ENCODE measurements at places on chromosomes 12 and 14.

DNA sequence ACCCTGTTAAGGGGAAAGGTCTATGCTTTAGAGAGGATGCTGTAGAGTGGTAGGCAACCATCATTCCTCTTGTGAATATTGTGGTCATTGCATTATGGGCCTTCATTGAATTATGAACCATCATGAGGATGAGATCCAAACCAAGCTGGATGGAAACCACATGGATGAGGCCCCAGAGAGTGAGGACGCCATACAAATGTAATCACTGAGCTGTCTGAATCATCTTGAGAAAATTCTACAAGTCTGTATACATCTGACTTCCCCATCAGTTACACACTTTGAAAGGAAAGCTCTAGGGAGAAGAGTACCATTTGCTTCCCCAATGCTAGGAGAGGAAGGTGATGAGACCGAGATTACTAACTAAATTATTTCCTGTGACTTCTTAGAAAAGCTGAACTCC is 172.9 kb downstream of the CACNA1C start:
- DNase-seq, result no peak

DNA sequence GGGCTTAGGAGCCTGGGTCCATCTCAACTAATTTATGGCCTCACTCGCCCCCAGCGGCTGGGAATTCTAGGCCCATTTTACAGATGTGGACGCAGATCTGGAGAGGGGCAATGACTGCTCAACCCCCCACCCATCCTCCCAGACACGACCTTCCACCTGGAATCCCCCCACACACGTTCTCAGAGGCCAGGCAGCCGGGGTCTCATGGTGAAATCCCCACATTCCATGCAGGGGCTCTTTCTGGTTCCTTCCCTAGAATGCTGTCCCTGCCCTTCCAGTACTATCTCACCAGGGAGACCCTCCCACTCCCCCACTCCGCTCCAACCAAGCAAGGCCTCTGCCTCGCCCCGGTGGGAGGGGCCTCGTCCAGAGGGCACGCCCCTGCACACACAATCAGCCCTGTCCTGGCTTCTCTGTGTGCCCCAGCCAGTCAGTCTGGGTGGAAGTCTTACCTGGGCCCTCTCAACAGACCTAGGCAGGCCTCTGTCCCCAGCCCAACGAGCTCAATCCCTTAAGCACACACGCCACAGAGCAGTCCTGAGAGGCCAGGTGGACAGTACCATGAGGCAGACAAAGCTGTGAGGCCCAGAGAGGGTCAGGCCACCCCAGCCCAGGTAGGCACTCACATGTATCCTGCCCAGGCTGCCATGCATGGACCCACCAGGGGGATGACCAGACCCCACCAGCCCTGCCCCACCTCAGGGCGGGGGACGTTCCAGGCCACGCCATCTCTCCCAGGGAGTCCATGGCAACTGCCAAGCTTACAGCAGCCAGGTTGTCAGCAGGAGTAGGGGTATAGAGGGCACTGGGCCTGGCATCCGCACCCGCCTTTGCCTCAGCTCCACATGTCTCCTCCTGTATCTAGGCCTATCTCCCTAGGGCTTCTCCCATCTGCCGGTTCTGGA is 1.3 kb upstream of the ANKRD9 start:
- DNase-seq, result no peak

GRCh38 chr14:77554207-77554606 is 55.6 kb upstream of the ISM2 start:
- DNase-seq, result no peak

DNA sequence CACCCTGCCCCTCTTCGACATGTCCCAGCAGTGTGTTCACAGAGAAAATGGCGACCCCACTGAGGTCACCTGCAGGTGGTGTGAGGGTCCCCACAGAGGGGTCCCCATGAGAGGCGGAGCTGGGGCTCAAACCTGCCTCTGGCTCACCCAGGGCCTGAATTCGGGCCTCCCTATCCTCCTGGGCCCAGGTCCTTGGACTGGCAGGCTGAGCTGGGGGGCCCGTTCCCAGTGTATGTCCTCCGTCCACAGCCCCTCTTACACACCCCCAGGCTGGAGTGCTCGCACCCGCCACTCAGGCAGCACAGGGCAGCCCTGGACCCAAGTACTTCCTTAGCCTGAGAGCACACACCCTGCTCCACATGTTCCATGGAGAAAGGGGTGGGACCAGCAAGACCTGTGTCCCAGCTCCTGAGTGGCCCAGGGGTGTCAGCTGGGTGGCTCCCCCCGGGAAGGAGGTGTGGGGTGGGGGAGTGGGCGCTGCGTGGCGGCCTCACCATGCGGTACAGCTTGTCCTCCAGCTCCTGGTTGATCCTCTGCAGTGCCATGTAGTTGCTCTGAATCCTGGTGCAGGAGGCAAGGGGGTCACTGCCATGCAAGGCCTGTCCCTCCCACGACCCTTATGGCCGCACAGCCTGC is 42.6 kb downstream of the BEGAIN start:
- DNase-seq, result no peak

- no peak for DNase-seq
Observed at GRCh38 chr12:3279415-3279780, 202.2 kb downstream of the TSPAN9 start.

- no peak for DNase-seq
Observed at GRCh38 chr12:9364224-9365176, 156.3 kb upstream of the PZP start.

DNA sequence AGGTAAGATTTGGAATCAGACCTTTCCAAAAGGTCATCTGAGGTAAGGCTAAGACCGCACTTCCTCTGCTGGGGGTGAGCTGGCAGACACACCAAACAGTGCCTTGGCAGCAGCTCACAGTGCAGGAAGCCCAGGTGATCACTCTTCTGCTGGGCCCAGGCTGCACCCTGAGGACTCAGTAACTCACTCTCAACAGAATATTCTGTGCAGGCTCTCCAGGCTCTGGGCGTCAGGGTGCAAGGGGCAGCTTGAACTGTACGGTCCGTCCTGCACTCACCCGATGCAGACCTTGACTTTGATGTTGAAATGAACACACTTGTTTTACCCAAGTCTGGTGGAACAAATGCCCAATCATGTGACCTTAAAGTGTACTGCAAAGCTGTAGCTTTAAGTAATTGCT is 6.0 kb downstream of the ALKBH2 start:
- DNase-seq, result no peak

DNA sequence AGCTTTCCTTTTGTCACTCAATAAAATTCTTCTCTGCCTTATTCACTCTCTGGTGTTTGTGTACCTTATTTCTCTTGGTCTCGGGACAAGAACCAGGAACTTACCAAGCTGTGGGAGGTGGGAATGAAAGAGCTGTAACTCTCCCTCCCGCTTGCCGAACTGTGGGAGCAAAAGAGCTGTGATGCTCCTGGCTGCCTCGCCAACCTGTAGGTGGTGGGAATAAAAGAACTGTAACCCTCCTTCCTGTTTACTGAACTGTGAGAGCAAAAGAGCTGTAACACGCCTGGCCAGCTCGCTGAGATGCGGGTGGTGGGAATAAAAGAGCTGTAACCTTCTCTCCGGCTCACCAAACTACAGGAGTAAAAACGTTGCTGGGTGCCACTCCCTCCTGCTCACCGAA is 314.1 kb upstream of the LRIG3 start:
- DNase-seq, result no peak

- DNase-seq, result no peak
Observed at GRCh38 chr12:63450816-63451215, 217.5 kb downstream of the DPY19L2 start.

- no peak for DNase-seq
Observed at GRCh38 chr12:26520869-26521268, 312.1 kb downstream of the ITPR2 start.

GRCh38 chr12:76547526-76547925 is 12.0 kb downstream of the OSBPL8 start:
- no peak for DNase-seq

GRCh38 chr14:53231171-53231570 is 78.0 kb upstream of the DDHD1 start:
- DNase-seq, result no peak

DNA sequence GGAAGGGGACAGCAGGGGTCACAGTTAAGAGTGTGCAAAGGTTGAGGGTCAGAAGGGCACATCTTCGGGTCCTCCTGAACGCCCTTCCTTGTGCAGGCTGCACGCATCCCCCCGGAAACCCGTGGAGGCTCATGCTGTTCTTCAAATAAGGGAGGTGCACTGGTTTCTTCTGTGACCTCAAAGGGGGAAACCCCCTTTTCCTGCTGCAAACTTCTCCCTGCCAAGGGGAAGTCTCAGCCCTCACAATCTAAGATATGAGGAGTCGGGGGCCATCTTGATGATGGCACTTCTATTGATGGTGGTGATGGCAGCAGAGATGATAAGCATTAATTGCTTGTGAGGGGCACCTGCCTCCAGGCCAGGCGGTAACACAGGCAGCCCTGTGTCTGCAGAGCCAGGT is 40.0 kb downstream of the ISCA2 start:
- no peak for DNase-seq

DNA sequence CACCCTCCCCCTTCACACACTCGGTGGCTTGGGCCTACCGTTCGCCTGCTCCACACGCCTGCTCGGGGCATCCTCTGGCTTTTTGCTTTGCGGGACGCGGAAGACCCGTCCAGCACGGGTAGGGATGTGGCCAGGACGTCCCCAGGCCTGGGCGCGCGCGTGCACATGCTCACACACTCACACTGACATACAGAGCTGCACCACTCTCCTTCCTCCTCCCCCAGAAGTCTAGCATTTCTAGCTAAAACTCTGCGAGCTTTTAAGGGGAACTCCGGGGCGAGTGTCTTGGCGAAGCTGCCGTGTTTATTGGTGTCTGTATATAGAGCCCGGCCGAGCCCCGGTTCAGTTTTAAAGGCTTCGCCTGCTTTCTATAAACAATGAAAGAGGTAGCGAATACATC is 5.0 kb downstream of the TBX5 start:
- no peak for DNase-seq

- DNase-seq, result no peak
Observed at GRCh38 chr12:120039711-120040110, 50.7 kb downstream of the BICDL1 start.
